ENCODE measurements at places on chromosomes 4 and X.

GRCh38 chrX:38632516-38632915 lies 71.2 kb downstream of the TSPAN7 start:
- no peak for DNase-seq

DNA sequence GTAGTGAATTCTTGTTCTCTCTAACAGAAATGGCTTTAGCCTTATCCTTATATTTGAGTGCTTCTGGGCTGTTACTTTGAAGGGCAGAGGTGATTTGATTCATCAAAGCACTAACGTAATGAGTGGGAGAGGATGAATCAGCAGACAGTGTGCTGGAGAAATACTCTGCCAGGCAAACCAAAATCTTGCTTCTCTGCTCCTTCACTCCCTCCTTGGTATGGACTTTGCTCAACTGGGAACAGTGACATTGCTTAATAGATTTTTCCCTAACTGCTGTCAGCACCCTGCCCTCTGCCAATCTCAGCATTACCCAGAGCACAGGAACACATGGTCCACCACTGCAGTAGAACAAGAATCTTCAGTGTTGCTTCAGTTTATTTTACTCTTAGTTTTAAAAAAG lies 56.0 kb downstream of the PDLIM5 start:
- DNase-seq, result no peak

- no peak for DNase-seq
Observed at GRCh38 chr4:124037236-124037635, 640.6 kb downstream of the SPRY1 start.

DNA sequence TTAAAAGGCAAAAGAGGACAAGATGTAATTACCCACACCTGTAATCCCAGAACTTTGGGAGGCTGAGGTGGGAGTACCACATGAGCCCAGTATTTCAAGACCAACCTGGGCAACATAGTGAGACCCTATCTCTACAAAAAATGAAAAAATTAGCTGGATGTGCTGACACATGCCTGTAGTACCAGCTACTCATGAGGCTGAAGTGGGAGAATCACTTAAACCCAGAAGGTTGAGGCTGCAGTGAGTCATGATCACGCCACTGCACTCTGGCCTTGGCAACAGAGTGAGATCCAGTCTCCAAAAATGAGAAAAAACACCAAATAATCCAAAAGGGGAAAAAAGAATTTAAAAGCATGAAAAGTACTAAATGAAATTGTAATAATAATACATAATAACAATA lies 30.8 kb downstream of the NR0B1 start:
- no peak for DNase-seq

GRCh38 chrX:41728125-41728524 lies 4.1 kb downstream of the GPR82 start:
- no peak for DNase-seq

- no peak for DNase-seq
Observed at GRCh38 chr4:7049739-7050138, 6.6 kb downstream of the TADA2B start.

GRCh38 chr4:123283371-123283895 lies 113.2 kb upstream of the SPRY1 start:
- DNase-seq, result no peak

DNA sequence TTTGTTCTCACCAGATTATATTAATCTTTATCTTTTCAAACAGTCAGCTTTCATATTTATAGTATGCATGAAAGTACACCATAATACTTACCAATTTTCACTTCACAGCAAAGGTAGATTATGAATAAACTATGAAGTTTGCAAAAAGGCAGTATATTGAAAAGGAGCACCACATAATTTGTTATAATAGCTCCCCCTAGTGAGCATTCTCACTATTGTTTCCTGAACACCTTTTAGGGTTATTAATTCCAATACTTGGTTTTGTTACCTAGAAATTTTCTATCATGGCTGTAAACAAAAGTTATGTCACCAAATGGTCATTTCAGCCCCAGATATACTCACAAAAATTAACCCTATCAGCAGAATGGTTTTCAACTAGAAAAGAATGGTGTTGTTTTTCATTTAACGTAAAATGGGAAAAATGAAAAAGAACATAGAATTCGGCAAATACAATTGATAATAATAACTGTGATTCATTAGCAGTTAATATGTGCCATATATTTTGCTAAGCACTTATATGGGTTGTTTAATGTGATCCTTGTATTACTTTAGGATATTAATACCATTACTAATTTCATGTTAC lies 30.2 kb upstream of the NKX6-1 start:
- DNase-seq, result no peak

DNA sequence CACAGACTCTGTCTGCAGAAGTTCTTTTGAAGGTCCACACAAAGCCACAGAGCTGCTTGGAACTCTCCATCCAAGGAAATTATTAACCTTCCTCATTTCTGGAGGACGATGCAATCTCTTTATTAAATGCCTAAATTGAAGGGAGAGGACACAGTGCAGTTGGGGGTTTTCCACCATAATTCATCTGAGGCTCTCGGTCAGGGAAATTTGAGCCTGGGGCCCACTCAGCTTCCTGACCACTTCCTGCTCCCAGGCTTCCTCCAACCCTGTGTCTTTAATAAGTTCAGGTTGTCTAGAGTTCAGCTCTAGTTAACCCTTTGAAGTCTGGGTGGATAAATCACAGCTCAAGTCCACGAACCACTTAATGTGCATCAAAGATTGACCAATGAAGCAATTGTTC lies 58.5 kb downstream of the PRPS1 start:
- no peak for DNase-seq

DNA sequence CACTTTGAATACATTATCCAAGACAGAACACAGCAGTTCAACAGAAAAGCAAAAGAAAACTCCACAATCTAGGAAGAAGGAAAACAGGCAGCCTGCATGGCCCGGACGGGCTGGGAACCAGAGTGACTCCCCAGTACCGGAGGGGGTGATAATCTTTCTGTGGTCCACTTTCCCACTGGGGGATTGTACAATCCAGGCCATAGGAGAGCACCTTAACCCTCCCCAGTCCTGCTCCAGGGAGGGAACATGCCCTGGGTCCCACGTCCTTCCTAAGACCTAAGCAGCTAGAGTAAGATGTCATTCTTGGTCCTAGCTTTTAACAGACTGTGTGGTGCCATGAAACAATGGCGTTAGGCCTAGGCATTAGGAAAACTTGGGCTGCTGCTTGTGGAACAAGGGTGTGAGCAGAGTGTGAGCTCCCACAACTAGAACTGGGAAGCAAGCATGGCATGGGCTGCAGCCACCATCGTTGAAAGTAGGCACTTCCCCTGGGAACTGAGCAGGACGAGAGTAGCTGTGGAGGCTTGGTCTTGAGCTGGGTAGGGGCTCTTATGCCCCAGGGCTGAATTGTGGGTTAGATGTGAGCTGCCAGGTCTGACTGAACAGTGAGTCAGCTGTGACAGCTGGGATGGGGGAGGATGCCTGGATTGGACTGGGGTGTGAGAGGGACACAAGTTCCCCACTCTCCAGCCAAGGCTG lies 42.4 kb downstream of the NAT8L start:
- no peak for DNase-seq

DNA sequence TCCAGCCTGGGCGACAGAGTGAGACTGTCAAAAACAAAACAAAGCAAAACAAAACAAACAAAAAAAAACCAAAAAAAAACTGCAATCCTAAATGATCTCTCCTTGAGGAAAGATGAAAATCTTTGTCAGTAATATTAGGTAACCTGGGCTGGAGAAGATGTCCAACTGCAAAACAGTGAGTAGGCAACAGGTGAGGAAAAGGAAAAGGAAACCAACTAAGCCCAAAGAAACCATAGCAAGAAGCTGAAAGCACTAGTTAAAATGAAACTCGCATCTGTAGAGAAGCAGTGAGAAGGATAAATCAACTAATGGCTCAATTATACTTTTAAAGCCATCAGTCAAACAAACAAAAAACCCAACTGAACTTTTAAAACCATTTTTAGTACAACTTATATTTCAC lies 54.2 kb downstream of the ENOX2 start:
- DNase-seq, result no peak

DNA sequence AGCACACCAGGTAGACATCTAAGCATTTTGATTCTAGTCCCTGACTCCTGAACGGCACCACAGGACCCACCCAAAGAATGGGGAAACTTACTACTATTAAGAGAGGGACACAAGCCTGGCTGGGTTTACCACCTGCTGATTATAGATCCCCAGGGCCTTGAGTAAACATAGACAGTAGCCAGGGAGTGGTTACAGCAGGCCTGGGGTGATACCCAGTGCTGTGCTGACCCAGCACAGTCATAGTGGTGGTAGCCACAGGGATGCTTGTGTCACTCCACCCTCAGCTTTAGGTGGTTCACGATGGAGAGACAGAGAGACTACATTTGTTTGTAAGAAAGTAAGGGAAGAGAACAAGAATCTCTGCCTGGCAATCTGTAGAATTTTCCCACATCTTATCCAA lies 11.7 kb downstream of the CYSLTR1 start:
- no peak for DNase-seq

DNA sequence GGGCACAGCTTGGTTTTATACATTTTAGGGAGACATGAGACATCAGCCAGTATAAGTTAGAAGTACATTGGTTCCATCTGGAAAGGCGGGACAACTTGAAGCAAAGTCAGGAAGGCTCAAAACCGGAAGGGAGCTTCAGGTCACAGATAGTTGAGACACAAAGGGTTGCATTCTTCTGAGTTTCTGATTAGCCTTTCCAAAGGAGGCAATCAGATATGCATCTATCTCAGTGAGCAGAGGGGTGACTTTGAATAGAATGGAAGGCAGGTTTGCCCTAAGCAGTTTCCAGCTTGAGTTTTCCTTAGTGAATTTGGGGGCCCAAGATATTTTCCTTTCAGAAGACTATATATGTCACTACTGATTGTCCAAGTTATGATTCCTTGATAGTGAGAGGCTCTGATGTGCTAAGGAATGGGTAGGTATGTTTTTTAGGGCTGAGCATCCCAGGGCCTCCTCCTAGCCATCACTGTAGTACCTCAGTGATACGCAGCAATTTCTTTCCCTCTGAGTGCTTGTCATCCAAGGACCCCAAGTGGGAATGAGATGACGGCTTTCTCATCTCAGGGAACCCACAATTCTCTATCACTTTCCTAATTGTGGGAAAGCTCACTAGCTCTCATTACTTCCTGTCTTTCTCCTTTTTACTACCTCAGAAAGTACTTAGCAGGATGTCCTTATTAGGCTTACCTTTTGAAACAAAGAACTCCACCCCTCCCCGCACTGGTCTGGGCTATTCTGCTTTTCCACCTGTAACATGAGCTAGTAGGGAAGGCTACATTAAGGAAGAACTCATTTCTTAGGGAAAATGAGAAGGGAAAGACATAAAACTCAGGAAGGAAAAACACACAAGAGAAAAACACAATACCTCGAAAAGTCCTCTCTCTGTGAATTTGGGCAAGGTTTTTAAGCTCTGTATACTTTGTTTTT lies 632.7 kb downstream of the RAPGEF2 start:
- no peak for DNase-seq

- no peak for DNase-seq
Observed at GRCh38 chr4:110287130-110287529, 88.7 kb upstream of the ELOVL6 start.

DNA sequence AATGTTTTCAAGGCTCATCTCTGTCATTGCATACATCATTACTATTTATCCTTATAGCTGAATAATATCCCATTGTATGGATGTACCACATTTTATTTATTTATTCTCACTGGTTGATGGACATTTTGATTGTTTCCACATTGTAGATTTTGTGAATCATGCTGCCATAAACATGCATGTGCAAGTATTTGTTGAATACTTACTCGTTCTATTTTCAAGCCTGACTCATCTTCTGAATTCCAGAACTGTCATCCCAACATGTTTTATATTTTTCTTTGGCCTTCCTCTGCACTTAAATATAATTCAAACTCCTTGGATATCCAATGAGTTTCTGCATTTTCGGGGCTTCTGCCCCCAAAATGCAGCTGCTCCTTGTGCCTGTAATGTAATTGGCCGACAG lies 77.6 kb downstream of the MXRA5 start:
- DNase-seq, result no peak

DNA sequence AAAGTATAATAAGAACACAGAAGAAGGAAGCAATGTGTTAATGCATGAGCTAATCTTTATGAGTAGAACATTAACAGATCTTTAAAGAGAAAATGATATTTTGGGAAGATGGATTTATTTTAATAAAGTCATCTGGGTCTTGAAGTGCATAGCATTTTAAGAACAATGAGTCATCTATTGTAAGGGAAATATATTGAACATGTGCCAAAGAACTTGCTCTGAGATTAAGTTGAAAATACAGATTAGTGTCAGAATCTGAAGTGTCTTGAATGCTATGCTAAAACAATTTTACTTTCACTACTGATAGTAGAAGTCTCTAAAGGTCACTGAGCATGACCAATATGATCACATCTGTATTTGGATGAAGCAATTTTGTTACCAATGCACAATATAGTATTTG lies 776.7 kb upstream of the GRID2 start:
- no peak for DNase-seq

GRCh38 chr4:106409901-106410889 lies 41.6 kb upstream of the GIMD1 start:
- DNase-seq, result no peak

GRCh38 chr4:142645475-142646108 lies 200.5 kb downstream of the INPP4B start:
- DNase-seq, result no peak

- peak; percentile 67 for DNase-seq
Observed at GRCh38 chrX:130108647-130109428, 1.5 kb downstream of the ELF4 start.

DNA sequence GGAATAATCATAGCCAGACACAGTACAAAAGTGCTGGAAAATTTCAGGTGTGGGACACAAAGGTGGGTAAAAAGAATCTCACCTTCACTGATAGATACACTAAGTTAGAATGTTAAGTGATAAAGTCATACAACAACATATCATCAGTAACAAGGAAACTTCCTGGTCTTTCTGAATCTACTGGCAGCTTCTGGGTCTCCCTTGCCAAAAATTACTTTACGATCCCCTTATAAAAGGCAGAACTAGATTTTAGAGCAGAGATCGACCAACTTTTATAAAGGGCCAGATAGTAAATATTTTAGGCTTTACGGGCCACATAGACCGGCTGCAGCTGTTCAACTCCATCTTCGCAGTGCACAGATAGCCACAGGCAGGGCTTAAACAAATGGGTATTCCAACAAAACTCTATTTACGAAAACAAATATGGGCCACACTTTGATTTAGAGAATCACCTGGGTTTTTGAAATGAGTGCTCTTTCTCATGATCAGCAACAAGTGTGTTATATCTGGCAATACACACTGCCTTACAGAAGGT lies 159.9 kb downstream of the AASDH start:
- no peak for DNase-seq

DNA sequence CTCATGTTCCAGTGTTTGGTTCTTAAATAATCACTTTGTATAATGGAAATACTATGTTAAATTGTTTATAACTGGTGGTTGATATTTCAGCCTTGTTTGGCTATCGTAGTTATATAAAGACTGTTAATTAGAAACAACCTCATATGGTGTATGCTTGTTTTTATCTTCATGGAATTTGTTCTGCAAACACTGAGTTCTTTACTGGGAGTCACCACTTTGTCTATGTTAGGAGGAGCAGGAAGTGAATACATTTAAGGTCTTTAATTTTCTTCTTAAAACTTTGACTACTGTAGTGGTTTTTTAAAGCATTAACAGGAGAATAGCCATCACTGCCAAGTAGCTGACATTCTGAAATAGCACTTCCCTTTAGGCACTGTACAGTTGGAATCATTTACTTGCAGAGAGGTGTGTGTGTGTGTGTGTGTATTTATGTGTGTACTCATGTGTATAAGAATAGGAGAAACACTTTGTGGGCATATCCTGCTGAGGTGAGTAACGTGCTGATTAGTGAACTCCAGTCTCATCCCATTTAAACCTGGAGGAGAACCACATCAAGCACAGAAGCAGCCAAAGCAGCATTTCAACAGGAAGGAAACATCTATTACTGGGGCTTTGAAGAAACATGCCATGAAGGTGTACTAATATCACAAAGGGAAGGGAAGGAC lies 37.8 kb downstream of the TET2 start:
- DNase-seq, result no peak

GRCh38 chr4:88659055-88659889 lies 38.4 kb downstream of the NAP1L5 start:
- peak; percentile 15 for DNase-seq
